Activated B cell treated with CpG ODN at 0.5 μM for 24 hours (primary cell): ENCODE measurements at places on chromosomes 3 and 15. TPM values are rescaled to one million over a fixed set of nuclear protein-coding genes. Genes with fewer than 3 reads are reported as not detected.

The ALDH1A3 gene
- not detected in 2 replicates for total RNA-seq

- peaks cover 32% of the 10 kb centered on the region for H3K4me1 ChIP-seq
- H3K36me3 ChIP-seq, result peaks cover 84% of the 10 kb centered on the region
- H3K27me3 ChIP-seq, result no peaks in the 10 kb centered on the region
- no peak overlapping the region for H3K27ac ChIP-seq
These were observed 70.7 kb upstream of the ACAD9 start for GRCh38 chr3:128808672-128809071.

DNA sequence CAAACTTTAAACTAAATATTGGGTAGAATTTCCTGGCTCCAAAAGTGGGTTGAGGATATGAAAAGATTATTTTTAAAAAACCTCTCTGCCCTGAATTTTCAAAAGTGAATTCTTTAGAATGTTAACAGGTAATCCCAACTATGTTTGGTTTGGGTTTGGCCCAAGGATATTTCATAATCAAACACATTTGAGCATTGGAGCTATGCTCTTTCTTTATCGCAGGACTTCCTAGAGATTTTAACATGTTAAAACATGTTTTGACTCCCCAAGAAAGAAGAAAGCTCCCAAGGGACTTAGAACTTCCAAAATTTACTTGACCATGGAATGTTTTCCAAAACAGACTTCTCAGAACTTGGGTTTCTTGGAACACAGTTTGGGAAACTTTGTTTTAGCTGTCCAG lies 75.6 kb upstream of the SYNPR start:
- no peak for DNase-seq
- H3K36me3 ChIP-seq, result no peaks in the 10 kb centered on the region
- H3K4me3 ChIP-seq, result no peak overlapping the region
- no peak overlapping the region for H3K27ac ChIP-seq
- no peaks in the 10 kb centered on the region for H3K4me1 ChIP-seq

GRCh38 chr15:79403501-79403900 lies 28.6 kb upstream of the MINAR1 start:
- H3K27me3 ChIP-seq, result no peaks in the 10 kb centered on the region
- no peak overlapping the region for H3K4me3 ChIP-seq
- H3K36me3 ChIP-seq, result no peaks in the 10 kb centered on the region
- DNase-seq, result no peak
- no peaks in the 10 kb centered on the region for H3K4me1 ChIP-seq
- H3K27ac ChIP-seq, result no peak overlapping the region

- DNase-seq, result no peak
- no peaks in the 10 kb centered on the region for H3K36me3 ChIP-seq
- no peak overlapping the region for H3K27ac ChIP-seq
- peaks cover 2% of the 10 kb centered on the region for H3K27me3 ChIP-seq
- peaks cover 34% of the 10 kb centered on the region for H3K4me1 ChIP-seq
These were observed 250.7 kb downstream of the OPA1 start for GRCh38 chr3:193843474-193844301.

GRCh38 chr3:169241991-169242707 lies 421.4 kb downstream of the MECOM start:
- H3K27me3 ChIP-seq, result peaks cover 24% of the 10 kb centered on the region
- H3K4me1 ChIP-seq, result peaks cover 2% of the 10 kb centered on the region
- H3K4me3 ChIP-seq, result no peak overlapping the region
- no peaks in the 10 kb centered on the region for H3K36me3 ChIP-seq
- no peak overlapping the region for H3K27ac ChIP-seq
- DNase-seq, result no peak
